Mucosa of gallbladder (tissue), 1 donor: ENCODE measurements at places on chromosomes 11 and 22. TPM values are rescaled to one million over a fixed set of nuclear protein-coding genes. Genes with fewer than 3 reads are reported as not detected.

DNA sequence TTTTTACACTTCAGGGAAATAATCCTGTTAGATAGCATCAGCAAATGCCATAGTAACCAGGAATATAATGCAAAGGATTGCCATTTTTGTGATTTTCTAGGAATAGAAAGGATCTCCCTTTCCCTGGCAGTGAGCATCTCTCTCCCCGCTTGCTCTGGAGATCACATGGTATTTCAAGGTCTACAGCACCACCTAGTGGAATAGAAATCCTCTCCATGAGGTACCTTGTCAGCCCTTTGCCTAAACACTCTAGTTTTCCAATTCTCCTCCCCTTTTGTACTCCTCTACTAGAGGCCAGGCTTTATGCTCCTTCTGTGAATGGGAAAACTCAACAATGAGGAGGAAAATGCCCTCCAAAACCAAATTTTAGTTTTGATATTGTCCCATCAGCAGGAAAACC lies 78.4 kb downstream of the XRRA1 start:
- DNase-seq = no peak

GRCh38 chr11:43327987-43328386 lies 16.2 kb downstream of the API5 start:
- DNase-seq = peak; percentile 20

GRCh38 chr11:6557063-6557462 lies 46.4 kb downstream of the RRP8 start:
- no peak for DNase-seq

KCNJ1 gene
- total RNA-seq = not detected

CASP5 gene
- total RNA-seq = not detected

WNT7B gene
- total RNA-seq = 22.1 TPM
